ENCODE measurements at places on chromosomes 6 and 20. TPM values are rescaled to one million over a fixed set of nuclear protein-coding genes. Genes with fewer than 3 reads are reported as not detected.

DNA sequence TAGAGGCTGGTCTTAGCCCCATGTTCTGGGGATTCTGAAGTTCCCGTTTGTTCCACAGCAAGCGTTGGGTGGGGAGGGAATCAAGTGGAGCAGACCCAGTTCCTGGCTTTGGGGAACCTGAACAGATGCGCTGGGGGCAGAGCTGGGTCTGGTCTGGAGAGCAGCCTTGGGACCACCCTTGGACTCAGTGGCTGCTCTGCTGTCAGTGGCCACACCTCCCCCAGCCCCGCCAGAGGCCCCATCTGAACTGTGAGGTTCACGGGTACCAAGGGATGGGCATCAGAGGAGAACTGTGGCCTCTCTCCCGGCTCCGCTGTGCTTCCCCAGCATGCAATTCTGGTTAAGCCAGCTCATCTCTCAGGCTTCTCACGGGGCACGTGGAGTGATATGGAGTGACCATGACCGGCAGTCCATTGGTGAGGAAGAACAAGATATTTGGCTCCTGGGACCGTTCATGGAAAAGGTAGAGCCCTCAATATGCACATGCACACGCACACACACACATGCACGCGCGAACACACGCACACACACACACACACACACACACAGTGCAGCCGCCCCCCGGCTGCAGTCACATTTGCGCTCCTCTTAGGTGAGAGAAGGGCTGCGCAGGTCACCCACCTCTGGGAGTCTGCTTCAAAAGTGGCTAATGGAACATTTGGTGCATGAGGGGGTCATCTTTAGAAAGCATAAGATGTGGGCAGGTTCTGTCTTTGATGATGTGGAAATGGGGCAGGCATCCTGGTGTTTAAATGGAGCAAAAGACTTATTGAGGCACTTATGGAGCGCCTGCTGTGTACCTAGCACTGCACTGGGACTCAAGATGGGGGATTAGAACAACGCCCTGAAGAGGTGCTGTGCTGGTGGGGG, 6.0 kb downstream of the DLGAP4 start:
- no peak for DNase-seq

- DNase-seq = no peak
Observed at GRCh38 chr6:160190973-160191372, 67.6 kb downstream of the SLC22A2 start.

- DNase-seq = no peak
Observed at GRCh38 chr6:109034526-109034925, 60.1 kb downstream of the SESN1 start.

GRCh38 chr6:141097471-141097870, 1035.3 kb upstream of the GJE1 start:
- DNase-seq = no peak

GRCh38 chr6:53546281-53546680, 1.4 kb upstream of the GCLC start:
- DNase-seq = no peak

GRCh38 chr6:37115236-37115895, 54.6 kb upstream of the PIM1 start:
- DNase-seq = no peak

- no peak for DNase-seq
Observed at GRCh38 chr20:64247307-64247618, 8.3 kb upstream of the PCMTD2 start.

GRCh38 chr6:43076464-43077332, 584 bp downstream of the PTK7 start:
- DNase-seq = no peak

DNA sequence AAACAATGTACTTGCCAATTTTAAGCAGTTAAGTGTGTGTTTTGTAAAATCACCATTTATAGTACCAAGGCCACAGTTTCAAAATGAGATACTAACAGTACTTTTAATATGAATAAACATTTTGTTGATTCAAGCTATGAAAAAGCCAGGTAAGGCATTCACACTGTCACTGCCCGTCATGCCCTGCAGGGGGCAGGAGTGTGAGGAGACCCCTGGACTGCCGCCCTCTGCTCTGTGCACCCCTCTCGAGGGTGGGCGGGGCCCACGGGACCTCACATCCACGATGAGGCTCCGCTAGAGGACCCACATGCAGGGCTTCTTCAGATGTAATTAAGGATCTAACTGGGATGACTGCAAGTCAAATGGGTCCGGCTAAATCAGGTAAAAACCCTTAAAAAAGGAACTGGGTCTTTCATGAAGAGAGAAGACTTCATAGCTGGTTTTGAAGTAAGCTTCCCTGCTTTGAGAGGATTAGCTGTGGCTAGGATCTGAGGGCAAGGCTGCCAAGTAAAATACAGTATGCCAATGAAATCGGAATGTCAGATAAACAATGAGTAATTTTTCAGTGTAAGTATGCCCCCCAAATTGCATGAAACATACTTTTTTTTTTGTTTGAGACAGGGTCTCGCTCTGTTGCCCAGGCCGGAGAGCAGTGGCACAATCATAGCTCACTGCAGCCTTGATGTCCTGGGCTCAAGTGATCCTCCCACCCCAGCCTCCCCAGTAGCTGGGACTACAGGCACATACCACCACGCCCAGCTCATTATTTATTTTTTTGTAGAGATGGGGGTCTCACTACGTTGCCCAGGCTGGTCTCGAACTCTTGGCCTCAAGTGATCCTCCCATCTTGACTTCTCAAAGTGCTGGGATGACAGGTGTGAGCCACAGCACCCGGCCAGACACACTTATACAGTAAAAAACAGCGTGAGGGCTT, 18.7 kb downstream of the DIDO1 start:
- no peak for DNase-seq

- DNase-seq = no peak
Observed at GRCh38 chr6:90131614-90132423, 164.8 kb downstream of the BACH2 start.

- no peak for DNase-seq
Observed at GRCh38 chr6:34663831-34664255, 32.7 kb downstream of the ILRUN start.

GRCh38 chr6:132443206-132443605, 41.9 kb upstream of the MOXD1 start:
- DNase-seq = no peak

DNA sequence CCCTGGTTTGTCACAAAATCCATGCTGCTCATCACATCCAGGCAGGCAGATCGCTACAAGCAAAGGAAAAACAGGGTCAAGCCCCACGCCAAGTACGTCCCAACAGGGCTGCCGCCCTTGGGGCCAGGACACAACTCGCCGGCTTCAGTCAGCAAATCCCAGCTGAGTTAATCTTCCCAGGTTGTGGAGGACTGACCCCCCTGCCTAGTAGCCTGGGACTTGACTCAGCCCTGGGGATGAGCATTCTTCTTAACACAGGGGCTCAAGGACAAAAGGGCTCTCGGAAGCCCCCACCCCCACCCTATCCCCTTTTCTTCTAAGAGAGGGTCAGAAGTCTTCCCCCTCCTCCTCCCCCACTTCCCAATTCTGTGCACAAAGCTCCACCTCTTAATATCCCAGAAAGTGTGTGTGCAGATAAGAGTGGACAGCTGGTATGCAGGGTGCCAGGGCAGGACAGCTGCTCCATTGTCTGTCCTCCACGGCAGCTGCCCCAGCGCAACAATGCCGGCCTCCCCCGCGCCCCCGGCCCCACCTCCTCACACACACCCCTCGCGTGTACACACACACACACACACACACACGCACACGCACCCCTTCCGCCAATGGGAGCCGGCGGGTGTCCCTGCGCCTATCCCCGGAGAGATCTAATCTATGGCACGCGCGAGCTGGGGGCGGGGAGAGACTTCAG, 4.5 kb downstream of the DLL1 start:
- DNase-seq = no peak

DNA sequence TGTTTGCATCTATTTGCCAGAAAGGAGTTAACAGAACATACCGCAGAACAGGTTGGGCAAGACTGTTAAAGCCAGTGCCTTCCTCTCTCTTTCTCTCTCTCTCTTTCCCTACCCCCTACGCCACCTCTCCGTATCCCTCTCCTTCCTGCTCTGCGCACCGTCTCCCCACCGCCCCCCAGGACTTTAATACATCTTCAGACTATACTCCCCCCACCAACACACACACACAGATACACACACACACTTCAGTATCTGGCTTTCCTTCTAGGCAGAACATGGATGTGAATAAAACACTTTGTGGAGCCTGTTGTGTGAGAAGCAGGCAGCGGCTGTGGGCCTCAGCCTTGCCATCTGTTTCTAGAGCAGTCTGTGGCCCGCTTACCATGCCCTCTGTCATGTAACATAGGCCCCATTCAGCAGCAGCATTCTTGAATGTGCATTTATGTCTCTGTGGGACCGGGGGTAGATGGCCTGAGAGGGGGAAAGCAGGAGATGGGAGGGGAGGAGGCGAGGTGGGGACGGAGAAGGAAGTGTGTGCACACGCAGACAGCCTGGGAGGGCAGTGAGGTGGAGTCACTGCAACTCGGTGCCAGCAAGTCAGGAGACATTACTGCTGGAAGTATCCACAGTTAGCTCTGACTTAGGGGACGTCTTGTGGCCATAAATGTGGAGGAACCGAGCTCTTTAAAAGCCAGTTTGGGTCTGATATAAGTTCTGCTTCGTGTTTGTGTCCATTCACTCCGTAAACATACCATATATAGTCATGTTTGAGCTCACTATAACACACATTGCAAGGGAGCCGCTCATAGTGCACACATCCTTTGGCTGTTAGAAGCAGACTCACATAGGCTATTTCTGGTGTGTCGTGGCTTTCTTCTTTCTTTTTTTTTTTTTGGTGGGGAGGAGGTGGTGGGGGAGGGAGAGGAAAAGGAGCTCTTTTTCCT, 38.4 kb downstream of the RREB1 start:
- no peak for DNase-seq

GRCh38 chr6:33576668-33577067, 3.4 kb downstream of the BAK1 start:
- no peak for DNase-seq

DNA sequence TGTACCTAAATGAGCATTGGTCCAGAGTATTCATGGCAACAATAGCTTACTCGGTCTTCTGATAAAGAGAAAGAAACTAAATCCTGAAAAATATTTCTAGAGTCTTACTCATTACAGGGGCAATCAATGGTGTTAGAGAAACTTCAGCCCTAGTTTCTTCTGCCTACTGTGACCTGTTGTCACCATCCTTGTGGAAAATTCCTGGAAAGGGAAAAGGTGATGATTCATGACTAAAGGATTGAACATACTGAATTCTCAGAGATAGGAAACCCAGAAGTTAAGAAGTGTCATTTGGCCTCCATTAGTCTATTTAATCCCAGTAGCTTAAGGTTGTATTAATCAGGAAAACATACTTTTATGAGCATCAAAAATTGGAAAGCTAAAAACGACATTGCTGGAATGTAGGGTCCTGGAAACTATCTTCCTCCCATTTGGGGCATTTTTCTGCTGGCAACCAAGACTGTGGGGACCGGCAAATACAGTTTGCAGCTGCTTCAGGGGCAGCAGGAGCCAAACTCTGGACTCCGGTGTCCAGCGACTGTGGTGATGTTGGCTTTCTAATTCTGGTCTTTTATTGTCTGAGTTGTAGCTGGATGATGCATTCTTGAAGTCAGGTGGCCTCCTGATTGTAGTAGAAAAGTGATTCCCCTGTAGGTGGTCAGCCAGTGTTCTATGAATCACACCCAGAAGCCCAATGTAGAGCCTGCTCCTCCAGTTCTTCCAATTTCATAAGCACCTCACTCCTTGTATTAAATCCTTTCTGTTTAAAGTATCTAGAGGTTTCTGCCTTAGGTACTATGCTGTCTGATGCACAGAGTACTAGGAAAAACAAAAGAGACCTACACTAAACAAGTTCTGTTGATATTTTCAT, 67.6 kb downstream of the LCA5 start:
- DNase-seq = no peak

- no peak for DNase-seq
Observed at GRCh38 chr6:21885532-21886114, 292.1 kb downstream of the SOX4 start.

- no peak for DNase-seq
Observed at GRCh38 chr6:137775227-137775626, 91.8 kb upstream of the TNFAIP3 start.

FOXC1 gene
- total RNA-seq = 0.05 TPM

SLC35F1 gene
- not detected for total RNA-seq

RSPH9 gene
- total RNA-seq = not detected

ZNF831 gene
- 3.0 TPM for total RNA-seq

SNAP25 gene
- 14.2 TPM for total RNA-seq

GPX5 gene
- not detected for total RNA-seq

Measured in activated T-helper 2 cell treated with anti-CD3 and anti-CD28 coated beads, Interferon-gamma antibody, Interleukin-2, Interleukin-4, amounts not matched to agents 10 μg/mL and 5 μg/mL and 100 μg/mL, durations not matched to agents 14 hours and 24 hours and 36 hours (primary cell).